ENCODE measurements at places on chromosomes 2 and 18.

- no peak for DNase-seq
Observed at GRCh38 chr2:154589514-154589913, 109.0 kb upstream of the KCNJ3 start.

DNA sequence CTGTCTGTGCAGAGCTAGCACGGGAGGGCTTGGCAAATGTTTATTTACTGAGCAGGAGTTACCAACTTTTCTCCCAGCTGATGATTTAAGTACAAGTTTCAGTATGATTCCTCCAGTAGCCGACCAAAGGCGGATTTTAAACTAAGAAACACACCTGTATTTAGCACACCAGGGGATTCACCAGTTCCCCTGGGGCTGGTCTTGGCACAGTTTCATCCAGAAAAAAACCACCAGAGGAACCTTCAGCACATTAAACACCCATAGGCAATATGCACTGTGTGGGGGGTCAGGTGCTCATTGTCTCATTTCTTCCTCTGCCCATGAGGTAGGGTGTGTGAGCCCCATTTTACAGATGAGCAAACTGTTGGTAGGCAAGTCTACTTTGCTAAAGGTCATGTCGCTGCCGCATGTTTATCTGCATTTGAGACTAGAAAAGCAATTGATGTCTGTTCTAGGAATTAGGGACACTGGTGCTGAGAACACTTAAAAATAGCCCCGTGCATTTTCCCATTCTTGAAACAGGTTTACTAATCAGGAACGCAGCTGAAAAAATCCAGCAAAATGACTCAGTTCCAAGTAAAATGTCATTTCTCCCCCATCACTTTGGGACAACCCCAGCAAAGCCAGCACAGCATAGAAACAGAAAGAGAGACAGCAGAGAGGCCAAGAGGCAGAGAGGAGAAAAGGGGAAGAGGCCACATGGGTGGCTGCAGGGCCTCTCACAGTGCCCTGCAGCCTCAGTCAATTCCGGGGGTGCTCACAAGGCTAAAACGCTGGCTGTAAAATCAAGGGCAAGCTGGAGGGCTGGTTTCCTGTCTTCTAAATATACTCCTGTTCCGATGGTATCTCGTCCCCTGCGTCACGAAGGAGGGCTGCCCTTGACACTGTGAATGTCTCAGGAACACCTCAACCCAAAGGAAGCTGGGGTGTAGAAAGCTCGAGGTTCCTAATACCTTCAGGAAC is 166.8 kb upstream of the ID2 start:
- DNase-seq: peak; percentile 82

- DNase-seq: no peak
Observed at GRCh38 chr2:3672861-3673678, 15.1 kb downstream of the ALLC start.

- DNase-seq: no peak
Observed at GRCh38 chr2:119071476-119071875, 87.1 kb downstream of the C1QL2 start.

DNA sequence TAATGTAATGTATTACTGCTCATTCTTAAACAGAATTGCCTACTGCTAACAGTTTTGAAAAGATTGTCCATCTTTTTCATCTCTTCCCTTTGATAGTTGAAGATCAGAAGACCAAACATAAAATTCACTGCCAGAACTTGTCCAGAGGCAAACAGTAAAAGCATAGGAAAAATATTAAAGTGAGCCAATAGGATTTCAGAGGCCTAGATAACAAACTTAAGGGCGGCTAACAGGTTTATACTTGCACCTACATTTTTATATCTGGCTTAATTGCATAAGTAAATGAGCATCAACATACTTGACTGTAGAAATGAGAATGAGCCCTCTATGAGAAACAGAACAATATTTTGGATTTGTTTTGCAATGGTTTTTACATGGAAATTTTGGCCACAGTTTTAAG is 30.3 kb downstream of the ZC3H15 start:
- no peak for DNase-seq

DNA sequence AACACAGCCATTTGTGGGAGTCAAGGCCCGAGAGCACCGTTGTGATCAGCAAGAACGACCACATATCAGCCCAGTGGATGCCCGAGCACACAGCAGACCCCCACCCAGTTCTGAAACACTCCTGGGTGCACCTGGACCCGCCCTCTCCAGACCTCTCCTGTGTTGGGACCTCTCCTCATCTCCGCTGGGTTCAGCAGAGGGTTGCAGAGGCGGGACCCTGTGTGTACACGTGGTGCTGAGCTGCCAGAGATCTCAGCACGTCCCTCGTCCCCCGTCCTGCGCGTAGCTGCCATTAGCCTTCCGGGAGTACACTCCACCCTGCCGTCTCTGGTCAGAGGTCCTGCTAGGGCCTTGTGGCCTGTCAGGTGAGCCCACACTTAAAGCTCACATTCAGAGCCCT is 51.7 kb downstream of the ADI1 start:
- no peak for DNase-seq

- no peak for DNase-seq
Observed at GRCh38 chr2:6181525-6181924, 489.3 kb downstream of the SOX11 start.

Measured in GM12864 (cell line).